ENCODE measurements at places on chromosomes 1 and 21.

GRCh38 chr1:230632273-230632873, 9.9 kb upstream of the COG2 start:
- DNase-seq, result no peak

DNA sequence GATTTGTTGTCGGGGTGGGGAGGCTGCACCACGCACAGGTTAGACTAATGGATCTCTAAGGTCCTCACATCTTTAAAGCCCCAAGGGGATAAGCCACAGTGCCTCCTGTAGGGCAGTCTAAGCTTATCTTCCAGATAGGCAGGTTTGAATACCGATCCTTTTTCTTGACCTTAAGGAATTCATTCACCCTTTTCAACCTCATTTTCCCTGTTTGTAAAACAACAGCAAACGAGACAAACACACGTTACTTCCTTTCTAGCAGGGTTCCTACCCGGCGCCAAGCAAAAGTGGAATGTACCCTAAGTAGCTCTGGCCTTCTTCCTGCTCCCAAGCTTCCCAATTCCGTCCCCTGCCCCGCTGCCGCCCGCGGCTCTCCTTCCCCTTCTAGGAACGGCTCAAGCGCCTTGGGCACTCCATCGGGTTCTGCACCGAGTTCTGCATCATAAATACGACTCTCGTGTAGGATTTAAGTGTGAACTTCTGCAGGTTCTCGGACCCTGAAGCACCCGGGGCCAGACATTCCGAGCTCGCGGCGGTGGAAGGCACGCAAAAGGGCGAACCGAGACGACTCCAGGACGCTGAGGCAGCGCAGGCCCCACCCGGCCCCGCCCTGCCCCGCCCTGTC, 548 bp upstream of the CDC20 start:
- DNase-seq, result no peak

DNA sequence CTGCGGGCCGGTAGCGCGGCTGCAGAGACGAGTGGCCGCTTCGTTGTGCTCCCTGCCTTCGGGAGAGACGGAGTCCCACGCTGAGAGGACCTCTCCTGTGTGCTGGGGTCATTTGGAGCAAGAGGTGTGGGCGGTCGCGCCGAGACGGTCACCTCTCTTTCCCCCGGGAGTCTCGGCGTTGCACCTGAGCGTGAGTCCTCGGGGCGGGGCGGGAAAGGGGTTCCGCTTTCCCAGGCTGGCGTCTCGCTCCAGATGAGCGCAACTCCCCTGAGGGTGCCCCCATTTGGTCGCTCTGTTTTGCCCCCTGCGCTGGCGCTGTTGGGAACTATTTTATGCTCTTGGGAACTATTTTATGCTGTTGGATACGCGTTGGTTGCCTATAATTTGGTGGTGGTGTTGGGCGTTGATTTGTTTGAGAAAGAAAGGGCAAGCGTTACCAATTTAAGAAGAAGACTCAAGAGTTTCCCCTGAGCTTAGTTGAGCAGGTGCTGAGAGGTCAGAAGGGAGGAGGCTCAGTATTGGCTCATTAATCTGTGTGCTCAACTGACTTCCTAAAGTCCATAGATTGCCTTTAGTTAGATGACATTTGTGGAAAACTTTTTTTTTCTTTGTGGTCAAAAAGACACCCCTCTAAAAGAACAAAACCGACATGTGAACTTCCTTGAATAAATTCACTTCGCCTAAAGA, 683 bp downstream of the LRRC8B start:
- DNase-seq, result peak; percentile 51

GRCh38 chr21:20883408-20883800, 114.8 kb upstream of the NCAM2 start:
- DNase-seq, result no peak

GRCh38 chr1:23777979-23778814, at the start of gene PITHD1:
PITHD1 (plus strand) TSS chr1:23778418; CDS start chr1:23778516, 98 bp downstream.
- peak; percentile 89 for DNase-seq

GRCh38 chr1:19460535-19461219, 24.7 kb downstream of the CAPZB start:
- DNase-seq, result no peak

GRCh38 chr1:113072757-113073478, at the start of gene LRIG2:
LRIG2 (plus strand) TSS chr1:113073198; CDS start chr1:113073407, 209 bp downstream.
- DNase-seq, result peak; percentile 95

- DNase-seq, result no peak
Observed at GRCh38 chr1:116234429-116234828, 123.2 kb downstream of the MAB21L3 start.

- no peak for DNase-seq
Observed at GRCh38 chr1:15938628-15939161, 37.2 kb downstream of the ZBTB17 start.

DNA sequence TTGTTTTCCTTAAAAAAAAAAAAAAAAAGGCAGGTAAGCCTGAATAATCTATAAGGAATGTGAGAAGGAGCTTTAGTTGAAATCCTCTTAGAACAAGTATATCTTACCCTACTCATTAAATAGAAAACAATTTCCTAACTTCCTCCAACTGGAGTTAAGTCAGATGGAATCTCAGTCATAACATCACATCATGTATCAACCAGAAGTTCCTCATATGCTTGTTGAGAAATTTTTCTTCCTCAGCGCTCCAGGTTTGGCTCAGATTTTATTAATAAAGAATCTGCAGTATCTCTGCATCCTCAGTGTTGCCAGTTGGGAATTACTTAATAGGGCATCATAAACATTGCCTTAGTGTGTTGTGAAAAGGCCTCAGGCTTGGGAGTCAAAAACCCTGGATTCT, 37.6 kb downstream of the DUSP10 start:
- no peak for DNase-seq

DNA sequence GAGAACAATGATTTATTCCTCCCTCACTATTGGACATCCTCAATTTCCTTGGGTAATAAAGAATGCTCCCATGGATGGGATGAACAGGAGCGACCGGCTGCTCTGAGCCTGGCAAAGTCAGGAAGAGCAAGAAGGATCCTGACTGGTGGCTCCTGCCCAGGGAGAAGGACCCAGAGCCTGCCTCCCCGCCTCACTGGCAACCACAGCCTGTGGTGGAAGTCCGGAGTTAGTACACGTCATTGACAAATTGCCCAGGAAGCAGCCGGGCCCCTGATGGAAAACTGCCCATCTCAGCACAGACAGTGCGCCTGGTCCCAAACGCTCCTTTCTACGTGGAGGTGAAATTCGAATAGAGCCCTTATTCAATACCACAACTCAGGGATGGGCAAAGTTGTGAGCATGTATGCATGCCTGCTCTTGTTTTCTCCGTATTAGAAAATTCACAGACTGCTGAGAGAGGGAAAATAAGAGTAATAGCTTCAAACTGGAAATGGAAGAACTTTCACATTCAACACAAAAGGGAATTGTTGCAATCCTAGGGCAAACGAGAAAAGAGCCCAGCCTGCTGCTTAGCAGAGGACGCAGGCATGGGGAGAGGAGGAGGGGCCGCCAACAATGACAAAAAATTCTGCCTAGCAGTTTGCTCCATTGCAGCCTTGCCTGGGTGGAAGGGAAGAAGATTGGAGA, 397.1 kb upstream of the VAMP3 start:
- DNase-seq, result no peak

- DNase-seq, result no peak
Observed at GRCh38 chr1:245201201-245201600, 46.4 kb downstream of the KIF26B start.

- DNase-seq, result no peak
Observed at GRCh38 chr1:209590405-209590804, 6.9 kb downstream of the CAMK1G start.

GRCh38 chr1:65371544-65371943, 48.9 kb upstream of the LEPR start:
- DNase-seq, result no peak

- no peak for DNase-seq
Observed at GRCh38 chr1:55427606-55428005, 212.4 kb upstream of the USP24 start.

- no peak for DNase-seq
Observed at GRCh38 chr1:5623399-5623798, 368.8 kb downstream of the NPHP4 start.

GRCh38 chr1:205746757-205747412, 3.1 kb downstream of the NUCKS1 start:
- no peak for DNase-seq

DNA sequence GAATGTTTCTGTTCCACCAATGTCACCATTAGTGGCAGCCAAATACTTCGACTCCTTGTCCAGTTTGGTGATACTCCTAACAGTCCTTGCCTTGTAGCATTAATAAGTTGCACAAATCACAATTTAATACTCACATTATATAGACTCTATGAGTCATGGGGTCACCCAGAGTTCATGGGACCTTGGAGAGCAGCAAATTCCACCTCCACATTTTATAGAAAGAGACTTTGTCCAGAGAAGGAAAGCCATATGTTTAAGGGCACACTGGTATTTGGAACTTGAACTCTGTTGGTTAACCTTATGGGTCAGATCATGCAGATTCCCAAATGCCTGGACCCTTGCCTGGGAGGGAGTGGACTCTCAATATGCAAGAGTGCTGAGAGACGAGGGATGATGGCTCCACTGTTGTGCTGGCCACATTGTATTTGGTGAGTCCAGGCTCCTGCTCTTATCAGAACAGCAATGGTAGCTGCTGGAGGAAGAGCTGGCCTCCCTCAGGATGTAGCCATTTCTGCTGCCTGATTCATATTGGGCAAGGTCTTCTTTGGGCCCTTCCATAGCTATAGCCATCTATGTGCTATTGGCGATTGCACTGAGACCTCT, 30.6 kb downstream of the DNAJC6 start:
- no peak for DNase-seq

GRCh38 chr1:155168456-155169210, 4.5 kb downstream of the KRTCAP2 start:
- DNase-seq, result no peak

- DNase-seq, result no peak
Observed at GRCh38 chr1:93659822-93660503, 21.7 kb downstream of the BCAR3 start.

DNA sequence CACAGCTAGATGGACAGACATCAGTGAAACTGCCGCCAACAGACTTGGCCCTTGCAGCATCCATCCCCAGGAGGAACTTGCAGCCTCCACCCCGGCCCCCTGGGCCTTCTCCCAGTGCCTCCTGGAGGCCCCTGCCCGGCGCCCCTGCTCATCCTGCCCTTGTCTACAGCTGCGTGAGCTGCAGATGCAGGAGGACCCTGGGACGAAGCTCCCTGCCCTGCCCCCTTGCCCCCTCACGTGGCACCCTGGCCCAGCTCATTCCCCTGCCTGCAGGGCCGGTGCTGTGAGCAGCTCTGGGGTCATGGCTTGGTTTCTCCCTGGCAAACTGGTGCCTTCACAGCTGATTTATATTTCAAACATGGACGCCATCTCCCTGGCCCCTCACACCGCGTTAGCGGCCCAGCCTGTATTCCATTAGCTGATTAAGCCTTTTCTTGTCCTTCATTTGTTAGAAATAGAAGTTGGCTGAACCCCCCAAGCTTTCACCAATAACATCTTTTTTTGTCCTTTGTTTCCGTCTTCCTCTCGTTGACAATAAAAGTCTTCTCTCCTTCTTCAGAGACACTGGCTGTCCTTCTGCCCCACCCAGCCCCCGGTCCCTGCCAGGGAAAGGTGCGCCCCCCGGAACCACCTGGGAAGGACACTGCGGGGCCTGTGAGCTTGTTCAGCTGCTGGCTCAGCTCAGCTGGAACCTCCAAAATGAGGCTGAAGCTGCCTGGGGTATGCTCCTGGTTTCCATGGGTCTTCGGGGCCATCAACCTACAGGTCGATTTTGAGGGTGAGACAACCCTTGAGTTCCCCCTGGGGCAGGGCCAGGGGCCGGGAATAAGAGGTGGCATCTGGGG, 34.0 kb upstream of the SLC19A1 start:
- no peak for DNase-seq
